Stimulated activated CD4-positive, alpha-beta T cell treated with anti-CD3 and anti-CD28 coated beads, Interleukin-1b, Interleukin-23, amount 100 ng/mL, for 1 hour (primary cell): ENCODE measurements at places on chromosomes 4 and X.

DNA sequence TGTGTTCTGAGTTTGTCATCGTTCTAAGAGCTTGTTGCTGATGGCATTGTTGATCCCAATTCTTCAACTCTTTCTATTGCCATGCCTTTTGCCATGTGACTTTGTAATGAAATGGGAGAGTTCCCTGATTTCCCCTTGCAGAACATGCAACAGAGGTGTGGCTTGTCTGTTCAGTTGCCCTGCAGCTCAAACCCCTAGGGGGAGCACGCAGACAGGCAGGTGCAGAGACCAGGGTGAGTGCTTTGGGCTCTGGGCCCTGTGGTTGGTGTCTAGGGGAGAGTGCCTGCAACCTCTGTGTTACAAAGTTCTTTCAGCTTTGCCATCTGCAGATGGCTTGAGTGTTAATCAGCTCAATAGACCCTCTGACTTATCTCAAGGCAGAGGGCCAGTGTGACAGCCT lies 332.7 kb downstream of the MID1IP1 start:
- no peak for DNase-seq

DNA sequence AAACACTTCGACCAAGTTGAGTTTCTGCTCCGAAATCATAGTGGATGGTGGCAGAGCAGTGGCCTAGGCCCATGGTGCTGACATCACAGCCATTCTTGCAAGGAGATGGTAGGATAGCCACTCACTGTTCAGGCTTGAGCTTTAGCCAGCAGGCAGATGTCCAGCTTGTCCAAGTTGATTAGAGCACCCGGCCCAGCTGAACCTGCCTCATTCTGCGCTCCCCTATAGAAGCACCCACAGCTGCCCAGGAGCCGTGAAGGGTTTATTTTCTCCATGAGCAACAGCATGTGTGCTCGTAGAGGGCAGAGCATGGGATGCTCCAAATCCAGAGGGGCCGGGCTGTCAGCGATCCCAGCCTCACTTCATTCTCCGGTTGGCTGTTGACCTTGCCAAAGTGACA lies 16.2 kb downstream of the PIGG start:
- no peak for DNase-seq

DNA sequence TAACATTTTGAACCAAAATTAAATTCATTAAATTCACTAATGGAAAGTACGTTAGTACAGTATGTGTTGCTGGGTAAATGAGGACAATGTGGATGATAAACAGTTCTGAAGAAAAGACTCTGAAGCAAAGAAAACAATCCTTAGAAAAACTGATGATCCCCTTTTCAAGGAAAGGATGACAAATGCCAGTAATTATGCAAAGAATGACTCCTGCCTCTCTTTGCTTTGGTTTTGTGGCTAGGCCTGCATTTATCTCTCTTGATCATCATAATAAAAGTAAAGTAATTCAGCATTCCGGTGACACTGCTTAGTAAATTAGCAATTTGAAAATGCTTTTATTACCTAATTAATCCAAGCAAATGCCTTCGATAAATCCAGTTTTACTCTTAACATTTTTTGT lies 652.2 kb upstream of the DIPK2B start:
- no peak for DNase-seq

DNA sequence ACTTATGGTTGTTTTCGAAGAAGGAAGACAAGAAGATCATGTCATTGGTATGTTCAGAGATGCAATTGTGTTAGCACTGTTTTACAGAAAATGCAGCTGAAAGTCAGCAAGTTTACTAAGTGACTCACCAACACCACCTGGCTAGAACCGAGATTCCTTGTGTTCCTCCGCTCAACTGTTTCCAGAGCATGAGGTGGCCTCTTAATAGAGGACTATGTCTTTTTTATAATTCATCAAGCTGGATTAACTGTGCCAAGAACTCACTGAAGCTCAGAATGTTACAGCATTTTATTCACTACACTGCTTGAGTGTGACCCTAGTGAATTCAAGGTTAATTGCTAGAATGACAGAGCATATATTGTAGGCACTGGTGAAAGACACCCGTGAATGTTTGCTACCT lies 1573.5 kb upstream of the TENM3 start:
- no peak for DNase-seq

DNA sequence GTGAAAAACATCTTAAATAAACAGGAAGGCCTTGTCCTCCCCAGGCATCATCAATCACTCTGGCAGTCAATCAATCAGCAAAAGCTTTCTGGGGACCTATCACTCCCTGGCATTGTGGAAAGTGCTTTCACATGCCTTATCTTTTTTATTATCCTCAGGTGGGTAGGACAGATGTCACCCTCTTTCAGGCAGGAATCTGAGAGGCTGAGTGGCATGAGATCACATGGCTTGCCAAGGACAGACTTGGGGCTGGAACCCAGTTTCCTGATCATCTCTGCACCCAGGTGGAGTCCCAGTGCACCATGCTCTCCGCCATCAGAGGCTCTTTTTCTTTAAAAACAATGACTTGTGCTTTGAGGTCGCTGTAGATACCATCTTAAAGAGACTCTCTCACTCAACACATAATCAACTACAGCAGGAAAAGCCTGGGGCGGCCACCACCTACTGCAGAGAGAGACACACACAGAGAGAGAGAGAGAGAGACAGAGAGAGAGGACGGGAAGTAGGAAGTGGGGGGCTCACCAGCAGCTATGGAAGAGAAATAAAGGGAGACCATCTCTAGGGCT lies 282.7 kb downstream of the PTTG2 start:
- no peak for DNase-seq

- DNase-seq = no peak
Observed at GRCh38 chr4:153954654-153955053, 165.8 kb upstream of the SFRP2 start.

GRCh38 chr4:36349938-36350549 lies 68.6 kb downstream of the DTHD1 start:
- DNase-seq = no peak

DNA sequence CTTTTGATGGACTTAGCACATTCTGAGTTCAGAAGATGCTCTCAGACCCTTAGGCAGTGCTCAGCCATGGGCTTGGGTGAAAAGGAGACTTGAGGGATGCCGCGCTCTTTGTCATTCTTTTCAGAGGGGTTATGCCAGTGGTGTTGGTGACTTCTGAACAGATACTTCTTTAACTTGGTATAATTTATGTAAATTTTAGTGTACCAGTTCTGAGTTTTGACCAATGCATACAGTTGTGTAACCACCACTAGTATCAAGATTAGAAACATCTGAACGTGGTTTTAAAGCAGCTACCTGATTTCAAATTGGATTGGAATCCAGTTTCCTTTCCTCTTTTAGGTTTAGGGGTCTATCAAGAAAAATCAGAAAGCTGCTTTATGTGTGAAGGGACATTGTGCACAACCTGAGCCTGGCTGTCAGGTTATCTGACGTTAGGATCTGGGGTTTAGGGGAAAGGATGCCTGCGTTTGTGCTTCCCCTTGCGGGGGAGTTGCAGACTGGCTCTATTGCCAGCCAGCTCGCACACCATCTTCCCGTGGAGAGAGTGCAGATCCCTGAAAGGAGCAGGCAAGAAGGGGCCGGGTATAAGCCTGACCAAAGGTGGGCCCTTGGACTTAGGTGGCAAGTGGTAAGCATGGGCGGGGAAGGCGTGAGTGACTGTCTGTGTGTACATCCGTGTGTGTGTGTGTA lies 19.0 kb downstream of the SMS start:
- no peak for DNase-seq

DNA sequence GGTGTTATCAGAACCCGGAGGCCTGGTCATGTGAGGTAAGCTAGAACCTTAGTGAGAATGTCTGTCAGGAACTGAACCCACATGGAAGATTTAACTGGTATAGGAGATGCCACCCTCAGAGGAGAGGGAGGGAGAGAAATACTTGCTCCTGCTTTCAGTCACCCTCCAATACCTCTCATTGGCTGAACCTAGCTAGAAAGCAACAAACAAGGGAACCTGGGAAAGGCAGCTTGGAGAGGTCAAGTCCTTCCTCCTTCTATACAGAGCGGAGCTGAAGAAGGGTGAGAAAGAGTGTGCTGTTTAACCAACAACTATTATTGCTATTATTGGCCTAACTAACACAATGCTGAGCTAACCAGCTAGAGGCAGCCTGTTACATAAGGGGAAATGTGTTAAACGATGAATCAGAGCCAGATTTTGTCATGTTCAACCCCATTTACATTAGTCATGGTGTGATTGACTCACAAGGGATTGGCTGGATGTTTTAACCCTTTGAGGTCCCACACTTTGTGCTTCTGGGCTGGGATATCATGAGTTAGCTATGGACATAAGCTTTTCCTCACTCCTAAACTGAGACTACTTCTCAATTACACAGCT lies 96.5 kb upstream of the ESX1 start:
- DNase-seq = no peak

GRCh38 chrX:76538860-76539259 lies 111.3 kb downstream of the MAGEE1 start:
- no peak for DNase-seq

GRCh38 chrX:12973561-12974304 lies 1.2 kb upstream of the TMSB4X start:
- DNase-seq = no peak

DNA sequence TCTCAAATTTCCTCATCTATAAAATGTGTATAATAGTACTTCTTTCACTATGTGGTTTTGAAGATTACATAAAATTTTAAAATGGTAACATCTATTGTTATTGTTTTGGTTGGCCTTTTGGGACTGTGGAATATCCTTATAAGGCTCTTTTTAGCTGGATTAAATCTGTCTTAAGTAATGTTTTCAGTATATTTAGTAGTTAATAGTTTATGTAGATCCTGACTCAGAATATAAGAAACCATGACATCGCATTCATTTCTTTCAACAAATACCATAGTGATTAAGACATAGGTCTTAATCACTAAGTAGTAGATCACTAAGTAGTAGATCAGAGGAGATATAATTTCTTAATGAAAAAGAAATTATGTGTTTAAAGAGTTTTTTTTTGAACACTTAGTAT lies 48.5 kb downstream of the MRPL1 start:
- DNase-seq = no peak

DNA sequence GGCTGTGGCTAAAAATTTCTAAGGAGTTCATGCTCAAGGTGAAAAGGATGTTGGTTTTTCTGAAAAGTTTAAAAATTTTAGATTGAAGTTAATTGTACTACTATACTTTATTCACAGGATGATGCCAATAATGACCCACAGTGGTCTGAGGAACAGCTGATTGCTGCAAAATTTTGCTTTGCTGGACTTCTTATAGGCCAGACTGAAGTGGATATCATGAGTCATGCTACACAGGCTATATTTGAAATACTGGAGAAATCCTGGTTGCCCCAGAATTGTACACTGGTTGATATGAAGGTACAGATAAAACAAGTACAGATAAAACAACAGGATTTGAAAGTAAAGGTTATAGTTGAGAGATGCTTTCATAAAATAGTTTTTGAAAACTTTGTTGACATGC lies 12.2 kb downstream of the PAICS start:
- no peak for DNase-seq

- DNase-seq = no peak
Observed at GRCh38 chr4:143515905-143516304, 2.4 kb downstream of the SMARCA5 start.

DNA sequence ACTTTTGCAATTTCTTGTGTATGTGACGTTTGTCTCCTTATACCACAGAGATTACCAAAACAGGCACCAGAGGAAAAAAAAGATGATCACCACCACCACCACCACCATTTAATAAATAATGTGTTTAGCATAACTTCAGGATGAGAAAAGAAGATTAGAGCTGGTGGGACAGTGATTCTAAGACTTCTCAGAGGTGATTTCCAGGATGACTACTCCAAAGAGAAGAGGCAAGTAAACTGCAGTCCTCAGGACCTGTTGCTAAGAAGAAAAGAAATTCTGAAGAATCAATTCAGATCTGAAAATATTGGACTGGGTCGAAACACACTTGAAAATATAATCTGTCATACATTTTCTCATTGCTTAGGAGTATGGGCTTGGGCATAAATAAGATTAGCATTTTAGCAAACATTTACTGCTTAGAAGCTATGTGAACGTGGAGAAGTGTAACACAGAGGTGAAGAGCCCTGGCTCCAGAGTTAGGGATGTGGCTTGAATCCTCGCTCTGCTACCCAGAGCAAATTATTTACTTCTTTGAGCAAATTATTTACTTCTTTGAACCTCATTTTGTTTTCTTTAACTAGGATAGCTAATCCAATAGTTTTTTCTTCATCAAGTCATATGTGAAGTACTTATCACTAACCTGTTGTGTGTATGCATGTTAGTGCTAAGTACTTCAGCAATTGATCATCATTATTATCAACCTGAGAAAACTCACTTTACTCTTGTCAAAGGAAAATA lies 10.5 kb upstream of the YTHDC1 start:
- no peak for DNase-seq

GRCh38 chr4:12583275-12583674 lies 900.9 kb downstream of the RAB28 start:
- DNase-seq = no peak

GRCh38 chr4:40317916-40318658 lies 17.0 kb upstream of the CHRNA9 start:
- no peak for DNase-seq

DNA sequence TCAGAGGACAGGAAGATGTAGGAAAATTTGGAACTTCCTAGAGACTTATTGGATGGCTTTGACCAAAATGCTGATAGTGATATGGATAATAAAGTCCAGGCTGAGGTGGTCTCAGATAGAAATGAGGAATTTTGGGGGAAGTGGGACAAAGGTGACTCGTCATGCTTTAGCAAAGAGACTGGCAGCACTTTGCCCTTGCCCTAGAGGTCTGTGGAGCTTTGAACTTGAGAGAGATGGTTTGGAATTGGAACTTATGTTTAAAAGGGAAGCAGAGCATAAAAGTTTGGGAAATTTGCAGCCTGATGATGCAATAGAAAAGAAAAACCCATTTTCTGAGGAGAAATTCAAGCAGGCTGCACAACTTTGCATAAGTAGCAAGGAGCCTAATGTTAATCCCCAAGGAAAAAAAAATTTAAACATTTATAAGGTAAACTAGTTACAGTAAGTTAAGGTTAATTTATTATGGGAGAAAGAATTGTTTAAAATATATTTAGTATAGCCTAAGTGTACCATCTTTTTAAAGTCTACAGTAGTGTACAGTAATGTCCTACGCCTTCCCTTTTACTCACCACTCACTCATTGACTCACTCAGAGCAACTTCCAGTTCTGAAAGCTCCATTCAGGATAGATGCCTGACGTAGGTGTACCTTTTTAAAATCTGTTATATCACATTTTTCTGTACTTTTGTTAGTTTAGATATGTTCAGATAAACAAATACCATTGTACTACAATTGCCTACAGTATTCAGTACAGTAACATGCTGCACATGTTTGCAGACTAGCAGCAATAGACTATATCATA lies 101.2 kb downstream of the FAM13A start:
- no peak for DNase-seq

DNA sequence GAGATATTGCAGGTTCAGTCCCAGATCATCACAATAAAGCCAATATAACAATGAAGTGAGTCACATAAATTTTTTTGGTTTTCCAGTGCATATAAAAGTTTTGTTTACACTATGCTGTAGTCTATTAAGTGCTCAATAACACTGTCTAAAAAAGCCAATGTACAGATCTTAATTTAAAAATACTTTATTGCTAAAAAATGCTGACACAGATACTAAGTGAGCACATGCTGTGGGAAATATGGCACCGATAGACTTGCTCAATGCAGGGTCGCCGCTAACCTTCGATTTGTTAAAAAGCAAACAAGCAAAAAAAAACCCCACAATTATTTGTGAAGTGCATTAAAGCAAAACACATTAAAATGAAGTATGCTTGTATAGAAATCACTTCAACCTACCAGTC lies 10.3 kb downstream of the PLA2G12A start:
- DNase-seq = no peak
